Heart left ventricle (tissue), 16 donors: ENCODE measurements at places on chromosomes 16 and 17. TPM values are rescaled to one million over a fixed set of nuclear protein-coding genes. Genes with fewer than 3 reads are reported as not detected.

DNA sequence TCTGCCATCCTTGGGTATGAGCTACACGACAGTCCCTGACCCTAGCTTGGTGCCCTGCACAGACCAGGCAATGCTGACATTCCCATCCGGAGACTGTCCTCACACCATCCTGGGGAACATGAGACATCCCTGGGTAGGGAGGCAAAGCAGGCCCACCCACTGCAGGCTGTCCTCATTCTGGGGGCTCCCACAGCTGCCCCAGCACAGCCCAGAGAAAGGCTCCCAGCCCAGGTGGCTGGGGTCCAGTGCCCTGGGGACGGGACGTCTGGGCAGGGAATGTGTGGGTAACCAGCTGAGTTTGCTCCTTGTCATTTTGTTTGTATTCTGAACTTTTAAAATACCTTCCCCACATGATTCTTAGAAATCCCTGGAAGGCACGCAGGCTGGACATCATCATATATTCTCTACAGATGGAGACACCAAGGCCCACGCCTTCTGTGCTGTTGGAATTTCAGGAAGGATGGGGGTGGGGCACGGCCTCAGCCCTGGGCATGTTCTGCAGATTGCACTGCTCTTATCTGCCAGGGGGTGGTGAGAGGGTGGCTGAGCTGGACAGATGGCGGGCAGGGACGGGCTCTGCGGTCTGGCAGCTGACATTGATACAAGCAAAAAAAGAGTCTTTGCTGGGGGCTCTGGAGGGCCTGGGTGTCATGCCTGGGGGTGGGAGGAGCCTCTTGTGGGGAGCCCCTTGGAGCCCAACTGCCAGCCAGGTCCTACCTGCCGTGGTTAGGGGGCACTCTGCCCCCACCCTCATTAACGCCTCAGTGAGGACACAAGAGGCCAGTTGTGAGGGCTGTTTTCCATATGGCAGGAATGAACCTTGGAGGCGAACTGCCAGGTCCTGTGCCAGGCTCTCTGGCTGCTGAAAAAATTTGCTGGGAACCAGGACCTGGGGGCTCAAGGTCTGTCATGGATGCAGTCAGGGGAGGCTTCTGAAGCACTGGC, 28.4 kb downstream of the LRRC75A start:
- DNase-seq, result no peak
- no peak overlapping the region for H3K27ac ChIP-seq

DNA sequence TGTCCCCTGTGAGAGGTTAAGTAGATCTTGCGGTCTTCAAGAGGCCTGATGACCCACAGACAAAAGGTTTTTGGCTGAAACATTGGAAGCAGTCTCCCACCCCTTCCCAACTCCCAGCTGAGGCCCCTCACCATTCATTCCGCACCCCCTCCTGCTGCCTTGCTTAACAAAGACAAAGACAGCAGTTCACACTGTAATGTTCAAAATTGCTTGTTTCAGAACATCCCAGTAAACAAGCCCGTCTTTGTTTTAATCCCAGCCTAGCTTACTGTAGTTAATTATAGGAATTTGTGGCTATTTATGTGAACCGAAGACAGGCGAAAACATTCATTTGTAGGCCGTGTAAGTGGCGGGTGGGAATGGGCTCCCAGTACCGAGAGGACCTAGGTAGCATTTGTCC, 55.7 kb downstream of the IRX5 start:
- peaks cover 22% of the 10 kb centered on the region for H3K4me1 ChIP-seq
- no peak for DNase-seq
- no peaks in the 10 kb centered on the region for H3K27me3 ChIP-seq
- no peak overlapping the region for H3K4me3 ChIP-seq
- H3K27ac ChIP-seq, result no peak overlapping the region
- no peaks in the 10 kb centered on the region for H3K36me3 ChIP-seq

DNA sequence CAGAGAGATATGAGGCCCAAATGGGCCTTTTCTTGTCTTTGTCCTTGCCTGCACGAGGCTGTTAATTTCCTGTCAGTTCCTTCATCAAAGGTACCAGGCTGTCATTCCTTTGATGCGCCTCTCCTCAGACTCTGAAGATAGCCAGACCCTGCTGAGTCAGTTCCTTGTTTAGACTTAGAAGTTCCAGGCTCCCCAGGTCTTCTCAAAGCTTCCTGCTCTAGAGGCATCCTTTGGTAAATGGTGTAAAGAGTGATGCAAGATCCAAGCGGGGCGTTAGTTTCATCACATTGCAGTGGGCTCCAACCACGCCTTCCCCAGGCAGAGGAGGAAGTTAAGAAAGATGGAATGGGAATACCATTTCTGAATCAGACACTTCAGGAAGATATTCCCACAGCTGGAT, 4.0 kb upstream of the CDH11 start:
- H3K4me1 ChIP-seq, result no peaks in the 10 kb centered on the region
- H3K36me3 ChIP-seq, result no peaks in the 10 kb centered on the region
- no peak overlapping the region for H3K4me3 ChIP-seq
- H3K27me3 ChIP-seq, result no peaks in the 10 kb centered on the region

- H3K27ac ChIP-seq, result no peak overlapping the region
- no peak for DNase-seq
- H3K4me1 ChIP-seq, result no peaks in the 10 kb centered on the region
- H3K4me3 ChIP-seq, result no peak overlapping the region
- no peaks in the 10 kb centered on the region for H3K36me3 ChIP-seq
- H3K27me3 ChIP-seq, result no peaks in the 10 kb centered on the region
Observed at GRCh38 chr17:27944546-27945332, 51.6 kb upstream of the LYRM9 start.

EVPLL gene
- total RNA-seq, result not detected

CD300E gene
- total RNA-seq, result 0.23 TPM

DHRS7C gene
- 19.4 TPM for total RNA-seq
